NT2/D1 (cell line): ENCODE measurements at places on chromosomes 16 and 17.
A peak's percentile ranks its signal among the peaks of the same experiment; 100 is the strongest.

DNA sequence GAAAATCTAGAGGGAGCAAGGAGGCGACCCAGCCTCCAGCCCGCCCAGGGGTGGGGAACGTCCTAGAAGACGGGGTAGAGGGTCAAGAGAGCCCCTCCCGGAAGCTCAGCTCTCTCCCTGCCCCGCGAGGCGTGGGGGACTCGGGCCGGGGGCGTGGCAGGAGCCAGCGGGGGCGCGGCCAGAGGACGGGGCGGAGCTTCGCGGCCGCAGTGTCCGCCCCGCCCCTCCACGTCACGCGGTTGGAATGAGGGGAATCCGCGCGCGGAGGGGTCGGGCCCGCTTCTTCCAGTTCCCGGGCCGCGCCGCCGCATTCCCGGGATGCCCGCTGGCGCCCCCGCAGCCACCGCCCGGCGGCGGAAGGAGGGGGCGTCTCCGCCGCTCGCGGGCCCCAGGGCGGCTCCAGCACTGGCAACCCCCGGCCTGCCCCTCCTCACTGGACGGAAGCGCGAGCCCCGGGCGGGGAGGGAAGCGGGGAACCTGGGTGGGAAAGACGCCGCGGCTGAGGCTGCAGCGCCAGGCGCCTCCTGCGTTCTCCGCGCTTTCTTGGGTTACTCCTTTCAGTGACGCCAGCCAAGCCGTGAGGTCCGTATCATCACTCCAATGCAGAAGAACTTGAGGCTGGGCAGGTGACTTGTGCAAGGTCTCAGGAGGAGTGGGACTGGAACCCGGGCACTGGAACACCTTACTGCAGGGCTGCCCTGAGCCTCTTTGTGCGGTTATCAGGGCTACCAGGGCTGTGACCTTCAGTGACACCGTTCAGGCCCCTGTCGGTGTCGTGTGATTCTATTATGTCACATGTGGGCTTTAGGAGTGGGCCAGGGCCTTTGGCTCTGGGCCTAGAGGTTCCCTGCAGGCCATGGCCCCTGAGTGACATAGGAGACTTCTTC is 4.3 kb downstream of the MYO1C start:
- no peak for DNase-seq

GRCh38 chr16:66569827-66570405 is 3.7 kb downstream of the CMTM1 start:
- no peak for DNase-seq

- DNase-seq, result no peak
These were observed 1.1 kb upstream of the NHLRC4 start for GRCh38 chr16:565419-566330.

- no peak for DNase-seq
These were observed 31.6 kb downstream of the SOX9 start for GRCh38 chr17:72152387-72152929.

- DNase-seq, result peak; percentile 77
These were observed 115.5 kb upstream of the NLRP1 start for GRCh38 chr17:5699814-5700213.

DNA sequence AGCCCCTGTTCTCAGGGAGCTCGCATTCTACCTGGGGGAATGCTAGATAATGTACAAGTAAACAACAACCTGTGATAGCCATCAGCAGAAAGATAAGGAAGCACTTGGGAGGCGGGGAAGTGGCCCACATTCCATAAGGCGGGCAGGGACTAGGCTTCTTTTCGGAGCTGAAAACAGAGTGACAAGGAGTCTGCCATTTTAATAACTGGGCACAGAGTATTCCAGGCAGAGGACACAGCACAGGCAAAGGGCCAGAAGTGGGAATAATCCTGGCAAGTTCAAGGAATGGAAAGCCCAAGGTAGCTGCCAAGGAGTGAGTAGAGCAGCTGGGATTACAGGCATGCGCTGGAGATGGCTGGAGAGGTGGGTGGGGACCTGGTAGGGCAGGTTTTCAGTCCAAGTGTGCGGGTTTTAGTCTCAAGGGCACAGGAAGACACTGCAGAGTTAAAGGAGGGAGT is 24.3 kb downstream of the USP43 start:
- no peak for DNase-seq

GRCh38 chr17:60652454-60653247 is 25.0 kb upstream of the BCAS3 start:
- DNase-seq, result no peak

DNA sequence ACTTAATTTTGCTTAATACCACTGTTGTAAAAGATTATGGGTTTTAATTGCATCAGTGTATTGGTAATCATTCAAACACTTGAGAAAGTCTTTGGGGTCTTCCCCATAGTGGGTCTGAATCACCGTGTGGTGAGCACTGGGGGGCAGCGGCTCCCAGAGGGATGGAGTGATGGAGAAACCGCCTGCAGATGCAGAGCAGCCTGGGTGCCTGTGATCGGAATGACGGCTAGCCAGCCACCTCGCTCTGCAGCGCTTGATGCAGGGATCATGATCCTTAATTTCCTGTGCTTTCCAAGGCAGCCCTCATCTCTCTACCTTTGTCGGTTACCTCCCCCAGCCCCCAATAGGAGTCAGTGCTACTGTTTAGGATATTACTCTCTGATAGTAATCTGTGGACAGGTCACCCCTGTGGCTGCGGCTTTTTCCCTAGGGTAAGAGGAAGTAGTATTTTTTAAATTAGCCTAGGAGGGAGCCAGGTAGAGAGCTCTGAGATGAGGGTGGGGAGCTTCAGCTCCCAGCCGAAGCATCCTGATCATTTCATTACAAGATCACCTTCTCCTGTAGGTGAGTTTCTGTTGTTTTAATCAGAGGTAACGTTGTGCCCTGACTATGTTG is 135.6 kb downstream of the MSI2 start:
- DNase-seq, result no peak

DNA sequence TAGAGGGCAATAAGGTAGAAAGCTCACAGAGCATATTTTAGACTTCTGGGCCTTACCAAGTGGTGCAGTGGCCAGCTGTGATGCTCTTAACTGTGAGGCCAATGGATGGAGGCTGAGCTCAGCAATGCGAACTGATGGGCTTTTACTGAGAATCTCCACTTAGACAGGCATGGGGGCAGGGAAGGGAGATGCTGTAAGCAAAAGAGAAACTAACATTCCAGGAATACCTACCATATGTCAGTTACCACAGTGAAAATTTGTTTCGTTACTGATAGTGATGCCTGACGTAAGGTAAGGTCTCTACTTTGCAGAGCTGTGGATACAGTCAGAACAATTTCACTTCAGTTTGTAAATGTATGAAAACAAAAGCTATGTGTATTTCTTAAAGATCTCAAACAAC is 250.6 kb upstream of the ZFHX3 start:
- peak; percentile 42 for DNase-seq

DNA sequence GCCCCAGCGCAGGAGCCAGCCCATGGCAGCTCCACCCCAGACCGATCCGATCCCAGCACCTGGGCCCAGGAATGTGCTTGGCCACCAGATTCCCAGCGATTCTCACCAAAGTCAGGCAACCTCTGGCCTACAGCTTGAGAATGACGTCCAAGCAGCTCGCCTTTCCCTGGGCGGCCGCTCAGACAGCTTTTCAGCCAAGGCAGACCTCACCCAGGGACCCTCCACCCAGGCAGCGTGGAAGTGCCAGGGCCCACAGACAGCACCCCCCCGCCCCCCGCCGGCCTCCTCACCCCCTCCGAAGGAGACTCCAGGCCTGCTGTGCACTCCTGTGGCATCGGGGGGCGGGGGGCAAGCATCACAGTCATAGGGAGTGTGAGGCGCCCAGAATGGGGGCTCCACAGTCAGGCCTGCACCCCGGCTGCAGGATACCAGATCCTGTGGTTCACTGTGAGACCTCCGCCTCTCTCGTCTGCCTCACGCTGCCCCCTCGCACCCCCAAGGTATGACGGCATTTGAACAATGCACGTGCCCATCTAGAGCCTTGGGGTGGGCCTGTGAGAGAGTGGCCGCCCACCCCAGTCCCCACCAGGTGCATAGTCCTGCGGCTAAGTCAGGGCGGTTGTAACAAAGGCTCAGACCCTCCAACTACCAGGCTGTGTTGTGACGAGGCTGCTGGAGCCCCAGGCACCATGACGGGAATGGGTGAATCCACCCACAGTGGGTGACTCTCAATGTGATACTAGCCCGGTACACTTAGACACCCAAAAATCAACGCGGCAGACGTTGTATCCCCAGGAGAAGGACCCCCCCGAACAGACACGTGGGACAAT is 6.0 kb downstream of the CEP295NL start:
- DNase-seq, result no peak

GRCh38 chr16:27980076-27980775 is 83.3 kb downstream of the GSG1L start:
- DNase-seq, result no peak

DNA sequence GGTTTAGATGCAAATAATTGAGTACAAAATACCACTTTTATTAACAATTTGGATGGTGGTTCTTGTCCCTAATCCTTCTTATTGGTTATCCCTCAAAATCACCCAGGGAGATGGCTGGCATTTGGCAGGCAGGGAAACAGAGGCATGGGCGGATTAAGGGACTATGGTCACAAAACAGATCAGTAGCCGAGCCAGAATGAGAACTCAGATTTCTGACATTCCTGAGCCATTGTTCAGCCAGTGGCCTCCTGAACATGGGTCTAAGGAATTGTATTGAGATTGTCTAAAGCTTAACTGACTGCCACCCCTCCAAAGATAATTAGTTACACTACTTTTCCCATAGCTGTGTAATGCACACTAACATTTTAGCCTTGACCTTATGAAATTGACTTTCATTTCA is 88.4 kb downstream of the CHD9NB start:
- no peak for DNase-seq

DNA sequence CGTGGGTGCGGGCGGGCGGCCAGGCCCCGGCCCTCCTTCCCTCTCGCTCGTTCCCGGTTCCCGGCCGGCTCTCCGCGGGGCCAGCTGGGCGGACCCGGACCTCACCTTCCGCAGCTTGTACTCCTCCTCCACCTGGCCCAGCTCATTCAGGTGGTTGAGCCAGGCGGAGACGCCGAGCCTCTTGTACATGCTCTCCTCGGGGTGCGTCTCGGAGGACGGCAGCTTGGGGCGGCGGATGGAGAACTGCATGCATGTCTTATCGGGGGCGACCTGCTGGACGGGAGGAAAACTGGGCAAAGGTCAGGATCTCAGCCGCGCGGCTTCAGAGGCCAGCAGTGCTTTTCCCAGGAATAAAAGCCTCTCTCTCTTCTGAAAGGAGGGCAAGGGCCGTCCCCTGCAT is 85.4 kb downstream of the TBC1D16 start:
- DNase-seq, result no peak

- no peak for DNase-seq
These were observed 22.0 kb upstream of the CHMP6 start for GRCh38 chr17:80969674-80970043.

GRCh38 chr16:64990101-64990500 is 131.8 kb downstream of the CDH11 start:
- DNase-seq, result no peak

DNA sequence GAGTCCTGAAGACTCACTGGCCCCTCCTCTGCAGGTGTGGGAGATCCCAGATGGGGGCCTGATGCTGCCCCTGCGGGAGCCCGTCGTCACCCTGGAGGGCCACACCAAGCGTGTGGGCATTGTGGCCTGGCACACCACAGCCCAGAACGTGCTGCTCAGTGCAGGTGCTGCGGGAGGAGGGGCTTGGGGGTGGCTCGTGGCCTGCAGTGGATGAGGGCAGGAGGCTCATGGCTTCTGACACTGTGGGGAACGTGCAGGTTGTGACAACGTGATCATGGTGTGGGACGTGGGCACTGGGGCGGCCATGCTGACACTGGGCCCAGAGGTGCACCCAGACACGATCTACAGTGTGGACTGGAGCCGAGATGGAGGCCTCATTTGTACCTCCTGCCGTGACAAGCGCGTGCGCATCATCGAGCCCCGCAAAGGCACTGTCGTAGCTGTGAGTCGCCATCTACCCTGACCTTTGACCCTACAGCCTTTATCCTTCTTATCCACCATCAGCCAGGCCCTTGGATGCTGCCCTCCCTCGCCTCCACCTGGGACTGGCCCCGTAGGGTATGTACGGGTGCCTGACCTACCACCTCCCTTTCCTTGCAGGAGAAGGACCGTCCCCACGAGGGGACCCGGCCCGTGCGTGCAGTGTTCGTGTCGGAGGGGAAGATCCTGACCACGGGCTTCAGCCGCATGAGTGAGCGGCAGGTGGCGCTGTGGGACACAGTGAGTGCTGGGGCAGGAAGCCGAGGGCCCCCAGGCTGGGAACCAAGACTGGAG is 3.6 kb downstream of the CORO1A start:
- DNase-seq, result peak; percentile 32

- no peak for DNase-seq
These were observed 223.5 kb downstream of the CCDC182 start for GRCh38 chr17:57521606-57522005.

DNA sequence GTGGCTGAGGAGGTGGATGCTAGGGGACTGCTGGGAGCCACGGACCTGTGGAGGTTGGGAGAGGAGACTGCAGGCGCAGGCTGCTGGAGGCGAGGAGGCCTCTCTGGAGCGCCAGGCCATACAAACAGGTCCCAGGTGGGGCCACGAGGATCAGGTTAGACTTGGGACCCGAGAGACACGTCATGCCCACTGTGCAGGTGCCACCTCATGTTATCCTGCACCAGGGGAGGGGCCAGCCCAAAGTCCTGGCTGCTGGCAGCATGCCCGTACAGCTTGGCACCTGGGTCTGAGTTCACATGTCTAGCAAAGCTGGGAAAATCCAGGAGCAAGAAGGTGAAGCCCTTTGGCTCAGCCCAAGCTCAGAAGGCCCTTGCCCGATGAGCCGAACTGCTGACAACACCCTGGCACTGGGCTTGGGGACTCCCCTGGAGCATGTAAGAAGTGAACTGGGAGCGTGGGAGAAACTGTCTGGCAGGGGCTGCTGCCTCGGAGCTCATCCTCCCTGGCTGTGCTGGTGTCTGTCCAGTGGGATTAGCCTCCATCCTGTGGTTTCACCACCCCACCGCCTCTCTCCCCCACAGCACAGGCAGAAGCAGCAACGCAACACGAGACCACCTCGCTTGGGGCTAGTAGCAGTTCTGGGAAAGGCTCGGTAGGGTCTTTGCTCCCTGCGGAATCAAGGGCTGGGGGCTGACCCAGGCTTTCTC is 5.3 kb downstream of the ARHGDIA start:
- no peak for DNase-seq

GRCh38 chr16:2910441-2910969 is 1.2 kb upstream of the FLYWCH1 start:
- DNase-seq, result no peak

DNA sequence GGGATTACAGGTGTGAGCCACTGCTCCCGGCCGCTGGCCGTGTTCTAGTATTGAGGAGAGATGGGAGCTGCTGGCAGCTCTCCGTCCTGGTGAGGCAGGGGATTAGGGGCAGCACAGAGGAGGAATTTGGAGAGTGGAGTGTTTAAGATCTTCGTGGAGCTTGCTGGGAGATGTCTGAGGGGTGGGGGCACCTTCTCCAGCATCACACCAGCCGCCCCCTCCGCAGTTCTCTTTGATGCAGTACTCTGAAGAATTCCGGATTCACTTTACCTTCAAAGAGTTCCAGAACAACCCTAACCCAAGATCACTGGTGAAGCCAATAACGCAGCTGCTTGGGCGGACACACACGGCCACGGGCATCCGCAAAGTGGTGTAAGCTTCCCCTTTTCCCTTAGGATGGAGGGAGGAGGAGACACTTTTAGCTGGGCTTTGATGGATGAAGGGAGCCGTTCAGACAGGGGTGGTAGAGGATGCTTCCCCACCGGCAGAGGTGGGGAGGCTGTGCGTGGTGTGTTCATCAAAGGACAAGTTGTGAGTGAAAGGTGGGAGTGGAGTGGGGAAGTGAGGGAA is 11.9 kb downstream of the ITGAM start:
- no peak for DNase-seq
